ENCODE measurements at places on chromosomes 2 and 18.

DNA sequence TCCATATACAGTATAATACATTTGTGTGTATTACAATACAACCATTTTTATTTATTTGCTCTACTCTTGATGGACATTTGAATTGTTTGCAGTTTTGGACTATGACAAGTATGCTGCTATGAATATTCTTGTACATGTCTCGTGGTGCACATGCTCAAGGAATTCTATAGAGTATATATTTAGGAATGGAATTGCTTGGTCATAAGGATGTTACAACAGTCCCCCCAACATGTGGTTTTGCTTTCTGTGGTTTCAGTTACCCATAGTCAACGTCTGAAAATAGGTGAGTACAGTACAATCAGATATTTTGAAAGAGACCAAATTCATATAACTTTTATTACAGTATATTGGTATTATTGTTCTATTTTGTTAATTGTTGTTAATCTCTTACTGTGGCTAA lies 24.1 kb upstream of the PLEKHM3 start:
- no peak for DNase-seq

DNA sequence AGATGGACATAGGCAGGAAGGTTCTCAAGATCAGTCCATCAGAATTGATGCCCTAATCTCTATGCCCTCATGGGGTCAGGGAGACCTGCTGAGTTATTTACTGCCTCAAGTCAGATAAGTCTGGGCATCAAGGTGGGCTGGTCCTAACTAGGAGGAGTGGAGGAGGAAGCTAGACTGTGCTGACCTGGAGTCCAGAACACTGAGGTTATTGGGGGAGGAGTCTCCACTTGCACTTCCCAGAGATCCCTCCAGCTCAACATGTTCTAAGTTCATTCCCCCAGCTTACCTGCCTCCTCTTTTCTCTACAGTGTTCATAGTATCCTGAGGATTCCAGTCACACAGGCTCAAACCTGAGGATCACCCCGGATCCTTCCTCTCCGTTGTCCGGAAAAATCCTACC lies 19.3 kb downstream of the EVA1A start:
- DNase-seq = no peak

DNA sequence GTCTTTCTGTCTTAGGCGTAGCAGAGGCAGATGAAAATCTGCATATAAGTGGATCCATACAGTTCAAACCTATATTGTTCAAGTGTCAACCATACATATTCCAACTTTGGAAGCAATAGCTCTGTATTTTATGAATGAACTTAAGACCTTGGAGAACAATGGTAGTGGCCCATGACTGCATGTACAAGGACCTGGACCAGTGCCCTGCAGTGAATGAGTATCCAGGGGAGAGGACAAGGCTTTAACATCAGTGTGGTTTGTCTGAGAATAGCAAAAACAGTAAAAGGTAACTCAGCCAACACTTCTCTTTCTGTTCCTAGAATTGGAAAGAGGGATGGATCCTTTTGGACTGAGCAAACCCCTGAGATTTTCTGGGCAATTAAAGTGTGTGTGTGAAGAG lies 230.8 kb upstream of the LINC00305 start:
- no peak for DNase-seq

DNA sequence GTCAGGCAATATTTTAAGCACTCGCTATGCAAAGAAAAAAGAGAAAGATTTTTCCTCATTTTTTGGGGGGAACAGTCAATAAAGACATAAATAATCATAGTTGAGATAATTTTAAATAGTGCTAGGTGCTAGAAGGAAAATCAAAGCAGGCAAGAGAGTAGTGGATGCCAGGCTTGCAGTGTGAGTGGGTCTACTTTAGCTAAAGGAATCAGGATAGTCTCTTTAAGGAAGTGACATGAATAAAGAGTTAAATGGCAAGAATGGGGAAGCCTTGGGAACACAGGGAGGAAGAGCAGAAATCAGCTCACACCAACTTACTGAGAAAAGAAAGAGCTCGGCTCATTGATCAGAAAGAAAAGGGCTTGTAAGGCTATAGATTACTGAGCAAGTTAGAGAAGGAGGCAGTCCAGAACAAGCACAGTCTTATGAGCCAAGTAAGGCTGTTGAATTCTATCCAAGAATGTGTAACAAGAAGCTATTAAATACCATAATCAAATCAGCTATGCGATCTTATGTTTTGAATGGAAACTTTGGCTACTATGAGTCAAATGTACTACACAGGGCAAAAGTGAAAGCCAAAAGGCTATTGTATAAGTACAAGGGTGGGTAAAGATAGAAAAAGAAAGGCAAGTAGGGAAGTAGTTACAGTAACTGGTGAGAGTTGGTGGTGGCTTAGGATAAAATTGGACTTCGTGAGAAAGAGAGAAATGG lies 833.8 kb upstream of the PIK3C3 start:
- no peak for DNase-seq

- no peak for DNase-seq
Observed at GRCh38 chr18:62030091-62030985, 137.5 kb upstream of the RNF152 start.

DNA sequence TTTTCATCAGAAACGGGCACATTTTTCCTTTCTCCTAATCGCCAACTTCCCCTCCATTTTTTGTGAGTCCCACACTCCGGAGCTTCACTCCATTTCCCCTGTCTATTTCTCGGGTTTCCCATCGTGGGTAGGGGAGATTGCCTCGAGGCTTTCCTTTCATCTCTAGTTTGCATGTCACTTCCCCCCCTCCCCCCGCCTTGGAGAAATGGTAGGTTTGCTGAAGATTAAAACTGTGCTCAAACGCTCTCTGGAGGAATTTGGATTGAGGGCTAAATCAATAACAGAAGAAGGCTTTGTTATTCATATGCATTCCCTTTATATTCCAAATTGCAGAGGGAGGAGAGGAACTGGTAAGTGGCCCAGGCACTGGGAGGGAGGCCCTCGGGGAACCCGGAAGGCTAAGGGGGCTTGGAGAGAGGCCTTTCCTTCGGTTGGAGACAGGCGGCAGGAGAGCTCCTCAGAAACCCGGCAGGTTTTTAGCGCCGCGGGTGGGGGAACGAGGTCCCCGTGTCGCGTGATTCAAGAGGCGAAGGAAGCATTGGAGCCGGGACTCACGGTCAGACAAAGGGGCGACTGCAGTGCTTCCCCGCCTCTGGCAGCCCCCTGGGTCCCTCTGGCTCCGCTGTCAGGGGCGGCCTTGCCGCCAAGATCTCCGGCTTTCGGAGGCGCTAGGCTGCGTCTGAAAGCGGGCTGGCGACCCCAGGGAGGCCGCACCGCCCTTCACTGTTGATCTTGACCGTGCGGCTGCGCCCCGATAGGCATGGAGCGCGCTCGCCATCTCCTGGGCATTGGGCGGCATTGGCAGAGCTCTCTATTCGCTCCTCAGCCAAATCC lies 2.4 kb upstream of the HOXD12 start:
- peak; percentile 95 for DNase-seq

DNA sequence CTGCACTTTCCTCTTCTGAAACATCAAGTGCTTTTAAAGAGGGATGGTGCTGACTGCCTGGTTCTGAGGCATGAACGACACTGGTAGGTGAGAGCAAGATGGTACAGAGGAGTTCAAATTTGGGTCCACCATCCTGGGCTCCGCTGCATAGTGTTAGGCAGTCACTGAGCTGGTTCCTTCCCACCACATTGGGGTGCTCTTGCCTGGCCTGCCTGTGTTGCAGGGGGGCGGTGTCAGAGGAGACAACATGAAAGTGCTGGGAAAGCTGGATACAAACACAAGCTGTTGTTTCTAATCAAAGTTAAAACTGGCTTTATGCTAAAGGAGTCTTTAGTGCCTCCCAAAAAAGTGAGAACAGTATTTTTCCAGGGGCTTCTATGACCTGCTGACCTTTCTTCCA lies 258.1 kb downstream of the GBX2 start:
- no peak for DNase-seq

GRCh38 chr18:8962855-8963635 lies 139.5 kb upstream of the NDUFV2 start:
- no peak for DNase-seq

DNA sequence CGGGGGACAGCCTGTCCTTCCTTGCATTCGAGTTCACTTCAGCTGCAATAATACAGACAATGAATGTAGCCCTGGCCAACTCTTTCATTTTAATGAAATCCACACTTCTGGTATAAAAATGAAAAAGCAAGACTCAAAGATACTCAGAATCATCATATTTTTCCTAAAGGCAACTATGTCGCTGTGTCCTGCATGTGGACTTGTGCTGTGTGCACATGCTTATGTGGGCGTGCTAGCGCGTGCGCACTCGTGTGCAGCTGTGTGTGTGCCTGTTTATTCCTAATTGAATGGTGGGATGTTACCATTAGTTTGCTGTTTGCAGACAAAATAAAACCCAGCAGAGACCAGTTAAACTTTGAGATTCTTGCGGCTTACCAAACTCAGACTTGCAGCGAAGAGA lies 49.6 kb downstream of the SMIM21 start:
- peak; percentile 67 for DNase-seq

- no peak for DNase-seq
Observed at GRCh38 chr2:159298967-159299366, 12.5 kb upstream of the WDSUB1 start.

DNA sequence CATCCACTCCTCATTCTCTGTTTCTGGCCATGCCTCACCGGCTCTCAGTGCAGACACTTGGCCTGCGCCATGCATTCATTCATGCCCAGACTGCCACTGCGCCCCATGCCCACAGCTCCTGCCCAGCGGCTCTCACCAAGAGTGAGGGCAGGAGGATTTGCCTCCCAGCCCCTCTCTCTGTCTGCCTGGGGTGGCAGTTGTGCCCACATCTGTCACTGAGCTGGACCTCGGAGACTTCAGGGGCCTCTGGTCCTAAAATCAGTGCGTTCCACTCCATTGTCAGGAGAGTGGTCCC lies 75.1 kb downstream of the CIB4 start:
- no peak for DNase-seq

DNA sequence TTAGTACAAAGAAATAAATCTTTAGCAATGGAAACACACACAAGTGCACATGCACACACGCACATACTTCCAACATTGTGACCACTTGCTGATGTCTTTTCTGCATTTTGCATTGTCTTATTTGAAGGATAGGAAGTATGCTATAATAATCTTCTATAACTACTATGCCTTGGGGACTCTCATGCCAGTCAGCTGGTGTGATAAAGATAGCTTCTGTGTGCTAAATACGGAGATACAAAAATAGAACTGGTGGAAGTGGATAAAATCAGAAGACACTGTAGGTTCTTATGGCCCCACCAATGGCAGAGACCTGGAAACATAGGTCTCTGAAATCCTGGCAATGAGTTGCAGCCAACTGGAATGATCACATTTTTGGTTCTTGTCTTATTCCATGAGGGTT lies 31.5 kb upstream of the RASGRP3 start:
- no peak for DNase-seq

GRCh38 chr18:1244397-1245122 lies 339.9 kb downstream of the ADCYAP1 start:
- no peak for DNase-seq

GRCh38 chr18:46372670-46373069 lies 268.5 kb downstream of the HAUS1 start:
- DNase-seq = no peak

GRCh38 chr2:70081221-70081620 lies 6.1 kb upstream of the PCBP1 start:
- no peak for DNase-seq

DNA sequence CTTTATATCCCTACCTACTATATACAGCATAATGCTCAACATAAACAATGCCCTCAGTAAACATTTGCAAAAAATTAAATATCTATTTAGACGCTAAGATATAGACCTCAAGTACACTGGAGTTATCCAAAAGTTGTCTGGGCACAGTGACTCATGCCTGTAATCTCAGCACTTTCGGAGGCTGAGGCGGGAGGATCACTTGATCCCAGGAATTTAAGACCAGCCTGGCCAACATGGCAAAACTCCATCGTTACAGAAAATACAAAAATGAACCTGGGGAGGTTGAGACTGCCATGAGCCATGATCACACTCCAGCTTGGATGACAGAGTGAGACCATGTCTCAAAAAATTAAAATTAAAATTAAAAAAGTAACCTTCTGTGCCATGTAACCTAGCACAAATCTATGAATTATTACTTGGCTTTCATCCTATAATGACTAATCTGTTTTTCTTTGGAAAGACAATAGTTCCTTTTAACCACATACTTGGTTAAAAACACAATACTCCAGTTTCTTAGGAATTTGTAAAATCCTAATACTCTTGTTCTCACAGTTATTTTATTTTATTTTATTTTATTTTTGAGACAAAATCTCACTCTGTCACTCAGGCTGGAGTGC lies 6.7 kb upstream of the TNFAIP6 start:
- no peak for DNase-seq
